ENCODE measurements at places on chromosomes 13 and 19.

- DNase-seq, result peak; percentile 32
Measured at GRCh38 chr19:10334588-10335351, 1.4 kb upstream of the RAVER1 start.

DNA sequence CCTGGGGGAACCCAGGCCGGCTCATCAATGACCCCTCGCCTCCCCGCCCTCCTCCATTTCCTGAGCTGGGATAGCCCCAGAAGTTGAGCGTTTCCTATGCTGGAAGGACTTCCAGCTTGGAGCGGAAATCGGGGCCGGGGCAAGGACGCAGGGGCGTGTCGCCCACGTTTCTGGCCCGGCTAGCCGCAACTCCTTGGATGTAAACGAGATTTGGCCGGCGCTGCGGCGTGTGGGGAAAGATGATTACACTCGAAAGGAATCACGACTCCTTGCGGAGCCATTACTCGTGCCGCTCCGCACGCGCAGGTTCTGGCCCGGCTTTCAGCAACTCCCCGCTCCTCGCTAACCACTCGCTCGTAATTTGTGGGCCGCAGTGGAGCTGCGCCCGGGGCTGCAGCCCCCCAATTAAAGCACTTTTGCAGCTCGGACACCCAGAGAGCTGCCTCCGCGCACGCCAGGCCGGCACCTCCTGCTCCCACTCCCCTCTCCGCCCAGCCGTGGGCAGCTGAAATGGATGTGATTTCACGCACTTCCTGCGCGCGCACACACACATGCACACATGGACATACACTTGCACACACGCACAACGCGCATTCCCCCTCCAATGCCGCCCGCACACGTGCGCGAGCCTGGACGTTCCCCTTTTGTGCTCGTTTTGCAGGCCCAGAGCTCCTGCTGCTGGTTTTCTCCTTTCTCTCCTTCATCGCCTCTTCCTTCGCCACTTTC, 15.7 kb downstream of the ZIC5 start:
- DNase-seq, result no peak

DNA sequence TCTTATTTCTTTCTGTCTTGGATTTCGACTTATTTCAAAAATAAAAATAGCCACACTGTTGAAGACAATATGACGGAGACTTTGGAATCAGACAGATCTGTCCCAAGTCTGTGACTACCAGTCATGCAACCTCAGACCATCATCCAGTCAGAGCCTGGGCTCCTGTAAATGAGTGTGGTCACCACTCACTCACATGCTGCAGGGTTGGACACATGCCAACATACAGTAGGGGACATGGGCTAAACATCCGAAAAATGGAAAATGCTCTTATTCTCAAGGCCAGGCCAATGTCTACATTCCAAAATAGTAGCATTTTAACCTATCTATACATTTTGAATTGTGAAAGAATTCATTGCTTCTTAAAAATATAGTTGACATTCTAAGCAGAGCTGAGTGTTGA, 75.5 kb upstream of the EDNRB start:
- no peak for DNase-seq

DNA sequence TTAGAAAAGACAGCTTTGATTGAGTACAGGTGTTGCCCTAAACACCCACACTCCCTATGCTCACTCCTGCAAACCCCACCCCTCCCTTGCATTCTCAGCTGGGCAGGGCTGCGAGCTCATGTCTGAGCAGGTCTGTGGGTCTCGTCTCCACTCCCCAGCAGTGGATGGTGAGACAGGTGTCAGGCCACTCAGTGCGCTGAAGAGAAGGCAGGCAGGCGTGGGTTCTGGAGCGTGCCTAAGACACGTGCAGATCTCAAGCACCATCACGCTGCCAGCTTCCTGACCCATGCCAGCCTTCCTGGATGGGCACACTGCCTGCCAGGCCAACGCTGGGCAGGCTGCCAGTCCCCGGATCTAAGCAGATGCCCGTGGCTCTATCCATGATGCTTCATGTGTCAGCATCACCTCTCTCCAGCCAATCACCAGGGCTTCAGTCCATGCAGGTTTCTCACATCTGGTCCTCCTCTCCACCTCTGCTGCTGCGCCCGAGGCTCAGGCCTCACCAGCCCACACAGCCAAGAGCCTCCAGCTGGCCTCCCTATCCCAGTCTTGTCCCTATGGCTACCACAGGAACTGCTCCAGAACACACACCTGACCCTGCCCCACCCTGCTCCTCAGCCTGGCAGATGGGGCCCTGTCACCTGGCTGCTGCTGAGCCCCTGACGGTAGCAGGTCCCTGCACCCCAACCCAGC, 42.6 kb downstream of the EPS15L1 start:
- DNase-seq, result peak; percentile 85

DNA sequence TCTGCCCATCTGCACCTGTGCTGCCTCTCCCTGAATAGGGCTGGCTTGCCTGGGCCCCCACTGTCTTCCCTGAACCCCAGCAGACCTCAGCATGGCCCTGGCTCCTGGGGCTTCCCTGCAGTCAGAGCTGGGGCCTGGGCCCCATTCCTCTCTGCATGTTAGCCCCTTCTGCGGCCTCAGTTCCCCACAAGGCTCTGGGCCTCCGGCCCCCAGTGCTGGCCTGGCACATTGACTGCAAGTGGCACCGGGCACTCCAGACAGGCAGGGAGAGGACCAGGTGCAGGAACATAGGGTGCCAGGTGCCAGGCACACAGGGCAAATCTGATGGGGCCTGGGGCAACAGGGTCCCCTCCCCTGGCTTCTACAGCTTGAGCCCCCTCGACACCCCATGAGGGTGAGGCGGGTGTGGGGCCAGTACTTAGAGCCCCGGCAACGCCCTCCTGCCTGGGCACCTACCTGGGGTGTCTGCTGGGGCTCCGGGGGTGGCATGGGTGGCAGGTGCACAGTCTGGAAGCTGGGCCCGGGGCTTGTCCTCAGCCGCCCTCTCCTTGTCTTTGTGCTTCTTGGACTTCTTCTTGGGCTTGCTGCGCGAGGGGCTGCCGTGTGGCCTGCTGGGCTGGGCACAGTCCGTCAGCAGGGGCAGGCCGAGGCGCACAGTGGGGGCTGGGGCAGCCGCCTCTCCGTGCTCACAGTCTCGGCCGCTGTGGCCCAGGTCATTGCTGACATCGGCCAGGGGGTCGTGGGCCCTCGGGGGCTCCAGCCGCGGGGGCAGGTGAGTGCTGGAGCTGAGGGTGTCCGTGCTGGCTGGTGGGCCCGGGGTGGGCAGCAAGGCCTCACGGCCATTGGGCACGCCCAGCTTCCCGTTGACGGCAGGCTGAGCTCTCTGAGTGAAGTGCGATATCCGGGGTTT, 12.3 kb upstream of the ISYNA1 start:
- no peak for DNase-seq

DNA sequence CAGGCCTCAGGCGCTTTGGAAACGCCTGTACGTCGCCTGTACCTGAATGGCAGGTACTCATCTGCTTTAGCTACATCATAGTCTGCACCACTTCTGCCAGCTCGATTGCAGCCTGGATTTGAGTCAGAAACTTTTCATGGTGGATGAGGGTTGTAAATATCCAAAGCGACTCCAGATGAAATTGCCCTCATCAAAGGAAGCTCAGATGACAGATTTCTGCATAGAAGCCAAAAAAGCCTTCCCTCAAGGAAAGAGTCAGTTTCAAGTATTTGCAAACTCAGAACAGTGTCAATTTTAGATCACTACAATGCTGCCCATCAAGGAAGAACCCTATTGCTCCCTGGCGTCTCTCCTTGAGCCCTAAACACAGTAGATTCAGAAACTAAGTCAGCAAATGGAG, 38.8 kb upstream of the IGFL4 start:
- DNase-seq, result no peak

DNA sequence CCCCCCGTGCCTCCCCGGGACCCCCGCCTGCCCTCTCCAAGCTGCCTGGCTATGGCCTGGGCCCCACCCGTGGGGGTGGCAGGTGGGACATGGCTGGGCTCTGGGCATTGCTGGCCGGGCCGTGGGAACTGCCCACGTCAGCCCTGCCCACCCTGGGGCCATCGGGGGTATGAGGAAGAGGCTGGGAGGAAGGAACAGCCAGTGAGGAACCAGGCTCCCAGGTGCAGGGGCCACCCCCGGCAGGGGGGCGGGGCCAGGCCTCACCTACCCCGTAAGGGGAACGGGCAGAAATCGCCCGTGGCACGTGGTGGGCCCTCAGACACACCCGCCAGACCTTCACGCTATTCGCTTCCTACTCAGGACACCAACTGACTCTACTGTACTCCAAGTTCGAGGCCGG, 22.4 kb downstream of the TCF3 start:
- no peak for DNase-seq

GRCh38 chr19:10828981-10829821, 6.8 kb downstream of the TMED1 start:
- DNase-seq, result no peak

DNA sequence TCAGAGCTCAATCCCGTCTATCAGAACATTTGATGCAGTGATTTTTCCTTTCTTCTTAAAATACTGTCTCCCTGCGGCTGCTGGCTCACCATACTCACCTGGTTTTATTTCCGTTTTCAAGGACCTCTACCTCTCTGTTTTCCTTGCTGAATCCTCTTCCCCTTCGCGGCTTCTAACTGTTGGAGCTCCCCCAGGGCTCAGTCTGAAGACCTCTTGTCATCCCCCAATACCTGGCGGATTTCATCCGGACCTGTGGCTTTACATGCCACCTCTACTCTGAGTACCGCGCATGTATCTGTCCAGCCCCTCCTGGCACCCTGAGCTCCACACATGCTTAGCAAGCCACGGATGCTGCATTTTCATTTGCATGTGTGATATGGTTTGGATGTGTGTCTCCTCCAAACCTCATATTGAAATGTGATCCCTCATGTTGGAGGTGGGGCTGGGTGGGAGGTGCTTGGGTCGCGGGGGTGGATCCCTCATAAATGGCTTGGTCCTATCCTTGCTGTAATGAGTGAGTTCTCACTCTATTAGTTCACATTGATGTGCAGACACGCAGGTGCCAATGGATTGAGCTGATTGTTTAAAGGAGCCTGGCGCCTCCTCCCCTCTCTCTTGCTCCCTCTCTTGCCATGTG, 106.2 kb upstream of the LSM14A start:
- DNase-seq, result no peak

DNA sequence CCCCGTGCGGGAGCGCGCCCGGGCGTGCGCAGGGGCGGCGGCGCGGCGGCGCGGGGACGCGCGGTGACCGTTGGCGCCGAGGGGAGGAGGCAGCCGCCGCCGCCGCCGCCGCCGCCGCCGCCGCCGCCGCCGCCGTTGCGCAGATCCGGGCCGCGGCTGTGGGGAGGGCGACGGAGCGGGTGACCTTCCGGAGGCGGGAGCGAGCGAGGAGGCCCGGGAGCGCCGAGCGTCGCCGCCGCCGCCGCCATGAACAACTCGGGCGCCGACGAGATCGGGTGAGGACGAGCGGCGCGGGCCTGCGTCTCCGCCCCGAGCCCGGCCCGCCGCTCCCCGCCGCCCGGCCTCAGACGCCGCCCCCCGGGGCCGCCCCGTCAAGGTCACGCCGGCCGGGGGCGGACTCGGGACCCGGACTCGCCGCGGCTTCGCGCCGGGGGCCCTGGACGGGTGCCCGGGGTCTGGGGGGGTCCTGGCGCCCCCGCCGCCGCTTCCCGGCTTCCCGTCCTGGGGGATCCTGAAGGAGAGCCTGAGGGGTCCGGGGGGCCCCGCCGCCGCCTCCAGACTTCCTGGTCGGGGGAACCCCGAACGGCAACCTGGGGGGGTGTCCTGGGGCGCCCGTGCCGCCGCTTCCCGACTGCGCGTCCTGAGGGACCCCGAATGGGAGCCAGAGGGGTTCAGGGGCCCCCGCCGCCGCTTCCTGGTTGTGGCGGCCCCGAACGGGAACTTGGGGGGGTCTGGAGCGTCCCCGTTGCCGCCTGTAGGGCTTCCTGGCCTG, at the start of gene DAZAP1:
Gene DAZAP1, plus strand, starts transcription at position 59 of the 772 bp plus-strand sequence. Its CDS starts 188 bp downstream, at position 247.
- DNase-seq, result no peak

- no peak for DNase-seq
Measured at GRCh38 chr19:11239377-11240000, at the start of gene ANGPTL8. Gene ANGPTL8, plus strand, starts transcription at chr19:11239619. Its CDS starts 19 bp downstream, at chr19:11239638.

DNA sequence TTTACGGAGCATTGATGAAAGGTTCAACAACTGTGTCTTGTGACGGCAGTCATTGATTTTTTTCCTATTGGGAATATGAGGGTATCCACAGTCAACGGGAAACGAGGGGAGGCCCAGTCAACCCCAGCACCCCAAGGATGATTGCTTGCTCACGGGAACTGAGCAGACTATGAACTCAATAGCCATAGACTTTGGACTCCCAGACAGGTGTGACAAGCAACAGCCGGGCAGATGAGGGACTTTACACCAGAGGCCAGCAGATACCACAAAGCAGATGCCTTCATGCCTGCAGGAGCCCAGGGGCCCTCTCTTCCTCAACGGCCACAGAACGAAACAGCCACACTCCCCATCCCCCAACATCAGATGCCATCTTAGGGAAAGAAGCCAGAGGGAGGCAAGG, 80.3 kb upstream of the FLT1 start:
- no peak for DNase-seq

GRCh38 chr13:104105418-104106355, 1039.5 kb upstream of the SLC10A2 start:
- no peak for DNase-seq

DNA sequence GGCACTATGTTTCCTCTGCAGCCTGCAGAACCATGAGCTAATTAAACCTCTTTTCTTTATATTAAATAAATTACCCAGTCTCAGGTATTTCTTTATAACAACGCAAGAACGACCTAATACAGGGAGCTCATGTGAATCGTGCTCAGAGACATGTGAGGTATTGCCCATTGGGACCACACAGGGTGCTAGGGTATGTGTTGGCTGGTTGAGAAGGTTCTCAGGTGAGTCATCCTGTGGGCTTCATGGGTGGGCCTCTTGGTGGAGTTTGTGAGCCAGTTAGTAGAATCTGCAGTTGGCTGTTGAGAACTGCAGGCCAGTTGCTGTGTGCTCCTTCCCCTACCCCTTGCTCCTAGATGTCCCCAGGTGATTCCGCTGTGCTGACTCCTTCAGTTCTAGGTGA, 163.0 kb downstream of the HS6ST3 start:
- DNase-seq, result no peak

DNA sequence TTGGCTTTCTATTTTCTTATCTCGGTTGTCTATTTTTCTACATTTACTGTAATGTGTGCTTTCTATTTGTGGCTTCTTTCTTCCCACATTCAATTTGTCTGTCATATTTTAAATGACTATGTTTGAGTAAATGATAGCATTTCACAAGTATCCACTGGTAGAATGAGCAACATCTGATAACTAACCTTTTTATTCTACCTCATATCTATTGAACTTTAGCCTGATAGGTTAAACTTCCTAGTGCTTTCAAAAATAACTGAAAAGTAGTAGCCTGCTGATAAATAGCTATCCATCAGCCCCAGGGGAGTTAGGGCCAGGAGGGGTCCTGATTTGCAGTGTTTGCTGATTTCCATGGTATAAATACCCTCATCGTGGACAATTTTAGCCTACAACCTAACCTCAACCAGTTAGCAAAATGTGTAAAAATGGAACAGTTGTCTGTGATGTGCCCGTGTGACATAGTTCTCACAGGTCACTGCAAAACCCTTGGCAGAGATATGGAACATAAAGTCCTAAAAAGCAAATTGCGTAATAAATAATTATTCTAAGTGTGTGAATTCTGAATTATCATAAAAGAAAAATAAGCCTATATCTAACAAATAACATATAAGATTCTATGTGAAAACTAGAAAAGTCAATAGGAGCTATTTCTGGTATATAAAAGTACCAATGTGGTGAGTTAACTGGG, 32.1 kb downstream of the KCTD12 start:
- no peak for DNase-seq

Data from COR-L47 (cell line).